ENCODE measurements at places on chromosomes 5 and 9. TPM values are rescaled to one million over a fixed set of nuclear protein-coding genes. Genes with fewer than 3 reads are reported as not detected.

CCNJL gene
- total RNA-seq, result 0.94 TPM

SPOCK1 gene
- 0.42 TPM for total RNA-seq

PCDHB13 gene
- not detected for total RNA-seq

CDO1 gene
- total RNA-seq, result 0.10 TPM

COL5A1 gene
- 0.21 TPM for total RNA-seq

GPR107 gene
- 19.8 TPM for total RNA-seq

OGN gene
- total RNA-seq, result 0.21 TPM

SLC23A1 gene
- not detected for total RNA-seq

MELK gene
- 0.94 TPM for total RNA-seq

MLANA gene
- total RNA-seq, result 0.10 TPM

CARTPT gene
- not detected for total RNA-seq

FBXL7 gene
- not detected for total RNA-seq

CXXC5 gene
- 82.8 TPM for total RNA-seq

TMEM141 gene
- 16.1 TPM for total RNA-seq

ADRB2 gene
- 27.5 TPM for total RNA-seq

NREP gene
- 6.1 TPM for total RNA-seq

SHC3 gene
- under 0.01 TPM for total RNA-seq

ANXA1 gene
- 653 TPM for total RNA-seq

CAMLG gene
- 41.0 TPM for total RNA-seq

GCNT1 gene
- total RNA-seq, result 1.9 TPM

SH3GL2 gene
- under 0.01 TPM for total RNA-seq

LVRN gene
- under 0.01 TPM for total RNA-seq

AHRR gene
- 0.31 TPM for total RNA-seq

PCDHGA10 gene
- total RNA-seq, result 0.52 TPM

FOXD4 gene
- not detected for total RNA-seq

HRCT1 gene
- total RNA-seq, result not detected
